ENCODE measurements at places on chromosomes 1 and 21.

DNA sequence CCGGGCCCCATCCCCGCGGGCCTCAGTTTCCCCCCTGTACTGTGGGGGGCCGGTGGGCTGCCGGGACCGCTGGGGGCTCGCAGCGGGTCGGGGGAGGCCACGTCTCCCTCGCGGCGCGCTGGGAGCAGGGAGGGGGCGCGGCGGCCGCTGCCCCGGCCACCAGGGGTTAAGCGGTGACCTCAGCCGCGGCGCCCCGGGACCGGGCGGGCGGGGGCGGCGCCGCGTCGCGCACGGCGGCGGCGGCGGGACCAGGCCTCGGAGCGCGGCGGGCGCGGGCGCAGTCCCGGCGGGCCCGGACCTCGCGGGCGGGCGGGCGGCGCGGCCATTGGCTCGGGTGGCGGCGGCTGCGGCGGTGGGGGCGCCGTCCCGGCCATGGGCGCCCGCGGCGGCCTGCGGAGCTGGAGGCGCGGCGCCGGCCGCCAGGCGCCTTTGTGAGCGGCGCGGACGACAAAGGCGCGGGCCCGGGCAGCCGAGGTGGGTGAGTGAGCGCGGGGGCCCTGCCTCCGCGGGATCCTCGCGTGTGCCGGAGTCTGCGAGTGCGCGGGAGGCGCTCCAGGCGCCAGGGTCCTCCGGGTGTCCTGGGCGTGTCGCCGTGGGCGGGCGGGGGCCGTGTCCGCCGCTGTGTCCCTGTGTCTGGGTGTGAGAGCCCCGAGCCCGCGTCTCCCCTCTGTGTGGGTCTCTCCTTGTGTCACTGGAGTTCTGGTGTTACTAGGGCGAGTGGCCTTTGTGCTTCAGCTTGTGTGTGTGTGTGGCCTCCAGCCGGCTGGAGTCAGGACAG, at the start of gene ARHGEF10L:
Gene ARHGEF10L, plus strand, starts transcription at position 222 of the 778 bp plus-strand sequence. CDS start 40,898 bp downstream, outside the sequence.
- DNase-seq: no peak

DNA sequence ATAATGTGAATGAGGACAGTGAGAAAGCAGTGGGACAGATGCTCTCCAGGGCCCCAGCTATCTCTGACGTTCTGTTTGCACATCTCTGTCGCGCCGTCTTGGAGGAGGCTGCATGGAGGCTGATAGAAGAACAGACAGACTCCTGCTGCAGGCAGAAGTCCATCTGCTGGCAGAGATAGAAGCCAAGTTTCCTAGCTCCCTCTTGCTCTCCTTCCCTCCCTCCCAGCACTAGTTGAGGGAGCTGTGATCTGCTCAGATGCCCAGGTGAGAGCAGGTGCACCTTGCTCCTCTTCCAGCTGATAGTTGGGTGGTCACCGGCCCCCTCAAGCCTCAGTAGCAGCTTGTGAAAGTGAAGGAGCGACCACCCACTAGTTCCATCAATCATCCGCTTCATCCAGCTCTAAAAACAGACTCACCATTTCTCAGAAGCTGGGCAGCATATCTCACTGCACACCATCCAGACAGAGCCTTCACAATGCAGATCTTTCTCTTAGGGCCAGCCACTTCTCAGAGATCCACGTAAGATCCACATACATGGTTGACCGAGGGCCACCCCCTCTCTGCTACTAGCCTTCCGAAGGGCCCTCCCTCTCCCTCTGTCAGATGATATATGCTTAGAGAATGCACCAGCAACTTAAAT, 12.9 kb downstream of the LRRN2 start:
- no peak for DNase-seq

DNA sequence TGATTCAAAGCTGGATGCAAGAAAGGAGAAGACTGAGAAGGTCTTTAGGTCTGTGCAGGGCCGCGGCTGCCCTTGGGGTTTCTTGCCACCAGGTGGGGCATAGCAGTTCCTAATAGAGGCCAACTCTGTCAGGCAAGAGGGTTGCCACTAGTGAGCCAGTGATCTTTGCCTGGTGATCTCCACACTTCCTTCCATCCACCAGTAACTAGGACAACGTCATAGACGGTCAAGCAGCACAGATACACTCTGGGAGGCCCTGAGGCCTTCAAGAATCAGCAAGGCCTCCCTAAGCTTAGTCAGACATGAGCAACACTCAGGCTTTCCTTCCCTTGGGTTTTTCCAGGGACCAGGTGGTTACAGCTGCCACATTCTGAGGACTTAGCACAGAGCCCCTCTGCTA, 32.9 kb upstream of the ATP2B4 start:
- no peak for DNase-seq

- no peak for DNase-seq
Observed at GRCh38 chr1:44590475-44590874, 83.8 kb downstream of the TMEM53 start.
